ENCODE measurements at places on chromosomes 7 and 10. TPM values are rescaled to one million over a fixed set of nuclear protein-coding genes. Genes with fewer than 3 reads are reported as not detected.
A peak's percentile ranks its signal among the peaks of the same experiment; 100 is the strongest.

- DNase-seq, result no peak
- no peak overlapping the region for H3K27ac ChIP-seq
- H3K27me3 ChIP-seq, result no peaks in the 10 kb centered on the region
- no peaks in the 10 kb centered on the region for H3K36me3 ChIP-seq
- H3K4me1 ChIP-seq, result no peaks in the 10 kb centered on the region
Measured at GRCh38 chr10:58393317-58393716, 8.1 kb downstream of the TFAM start.

GRCh38 chr7:1961701-1962276 lies 271.0 kb downstream of the MAD1L1 start:
- H3K36me3 ChIP-seq, result no peaks in the 10 kb centered on the region
- no peak overlapping the region for H3K27ac ChIP-seq
- no peak overlapping the region for H3K4me3 ChIP-seq
- DNase-seq, result no peak

DNA sequence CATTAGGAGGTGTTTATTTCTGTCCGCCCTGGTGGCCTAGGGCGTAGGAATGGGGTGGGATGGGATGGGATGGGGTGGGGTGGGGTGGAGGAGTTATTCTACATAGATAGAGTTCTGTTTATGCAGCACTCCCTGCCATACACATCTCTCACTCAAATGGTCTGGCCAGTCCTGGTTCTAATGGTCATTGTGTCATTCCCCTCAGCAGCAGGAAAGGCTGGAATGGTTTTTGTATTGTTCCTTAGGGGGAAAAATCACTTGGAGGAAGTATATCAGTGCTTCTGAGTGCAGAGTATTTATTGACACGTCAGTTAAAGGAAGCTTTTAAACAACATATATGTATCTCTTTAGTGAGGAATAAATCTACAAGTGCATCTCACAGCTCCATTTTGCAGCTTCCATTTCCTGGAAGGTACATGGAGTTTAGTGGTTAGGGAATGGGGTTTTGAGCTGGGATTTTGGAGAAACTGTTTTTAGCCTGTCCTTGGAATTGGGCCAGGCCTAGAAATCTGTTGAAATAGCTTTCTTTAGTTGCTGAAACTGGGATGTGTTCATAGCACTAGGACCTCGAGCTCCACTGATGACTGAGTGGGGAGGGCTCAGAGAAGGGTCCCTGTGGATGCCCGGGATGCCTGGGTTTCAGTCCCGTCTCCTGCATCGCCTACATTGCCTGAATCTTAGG lies 8.3 kb downstream of the TSPAN14 start:
- H3K27me3 ChIP-seq, result no peaks in the 10 kb centered on the region
- H3K4me3 ChIP-seq, result no peak overlapping the region
- DNase-seq, result no peak
- peak overlapping the region; percentile 89 for H3K27ac ChIP-seq
- H3K36me3 ChIP-seq, result no peaks in the 10 kb centered on the region
- peaks cover 100% of the 10 kb centered on the region for H3K4me1 ChIP-seq

- H3K36me3 ChIP-seq, result no peaks in the 10 kb centered on the region
- H3K4me1 ChIP-seq, result no peaks in the 10 kb centered on the region
- no peak for DNase-seq
- H3K27me3 ChIP-seq, result no peaks in the 10 kb centered on the region
- no peak overlapping the region for H3K4me3 ChIP-seq
Measured at GRCh38 chr10:123569436-123570035, 96.6 kb upstream of the GPR26 start.

DNA sequence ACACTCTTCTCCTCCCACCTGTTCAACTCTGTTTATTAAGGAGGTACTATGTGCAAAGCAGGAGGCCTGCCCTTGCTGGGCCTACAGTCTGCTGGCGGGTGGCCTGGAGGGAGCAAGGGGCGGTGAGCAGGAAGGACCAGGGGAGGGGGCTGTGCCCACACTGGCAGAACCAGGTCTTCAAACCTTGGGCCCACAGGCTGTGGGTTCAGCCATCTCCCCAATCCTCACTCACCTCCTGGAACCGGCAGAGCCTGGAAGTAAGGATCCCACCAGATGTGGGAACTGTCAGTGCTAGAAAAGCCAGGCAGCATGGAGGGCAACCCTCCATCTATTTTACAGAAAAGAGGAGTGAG lies 50.8 kb downstream of the CAMK2B start:
- H3K4me3 ChIP-seq, result no peak overlapping the region
- no peaks in the 10 kb centered on the region for H3K4me1 ChIP-seq
- H3K27ac ChIP-seq, result no peak overlapping the region
- no peak for DNase-seq
- H3K27me3 ChIP-seq, result no peaks in the 10 kb centered on the region
- no peaks in the 10 kb centered on the region for H3K36me3 ChIP-seq

DNA sequence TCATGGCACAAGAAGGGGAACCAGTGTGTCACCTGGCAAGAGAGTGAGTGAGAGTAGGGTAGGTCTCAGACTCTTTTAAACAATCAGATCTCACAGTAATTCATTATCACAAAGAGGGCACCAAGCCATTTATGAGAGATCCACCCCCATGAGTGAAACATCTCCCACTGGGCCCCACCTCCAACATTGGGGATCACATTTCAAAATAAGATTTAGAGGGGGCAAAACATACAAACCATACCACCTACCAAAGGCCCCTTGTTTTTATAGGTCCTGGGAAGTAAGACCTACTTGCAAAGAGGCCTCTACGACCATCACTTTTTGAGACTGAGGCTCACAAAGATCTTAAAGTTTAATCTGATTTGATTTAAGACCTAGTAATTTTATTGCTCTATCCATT lies 134.9 kb downstream of the NRCAM start:
- H3K4me1 ChIP-seq, result no peaks in the 10 kb centered on the region
- H3K36me3 ChIP-seq, result no peaks in the 10 kb centered on the region
- H3K4me3 ChIP-seq, result no peak overlapping the region
- DNase-seq, result no peak
- no peak overlapping the region for H3K27ac ChIP-seq

PAPSS2 gene
- 12.3 TPM for total RNA-seq

TUBAL3 gene
- total RNA-seq, result not detected

TMUB1 gene
- 40.3 TPM for total RNA-seq

VWA2 gene
- total RNA-seq, result 2.9 TPM

TSPAN33 gene
- 2.7 TPM for total RNA-seq

CYP3A7 gene
- total RNA-seq, result not detected

CYP26A1 gene
- not detected for total RNA-seq

All from vagina (tissue), 2 donors.